ENCODE measurements at places on chromosomes 13 and 19.

DNA sequence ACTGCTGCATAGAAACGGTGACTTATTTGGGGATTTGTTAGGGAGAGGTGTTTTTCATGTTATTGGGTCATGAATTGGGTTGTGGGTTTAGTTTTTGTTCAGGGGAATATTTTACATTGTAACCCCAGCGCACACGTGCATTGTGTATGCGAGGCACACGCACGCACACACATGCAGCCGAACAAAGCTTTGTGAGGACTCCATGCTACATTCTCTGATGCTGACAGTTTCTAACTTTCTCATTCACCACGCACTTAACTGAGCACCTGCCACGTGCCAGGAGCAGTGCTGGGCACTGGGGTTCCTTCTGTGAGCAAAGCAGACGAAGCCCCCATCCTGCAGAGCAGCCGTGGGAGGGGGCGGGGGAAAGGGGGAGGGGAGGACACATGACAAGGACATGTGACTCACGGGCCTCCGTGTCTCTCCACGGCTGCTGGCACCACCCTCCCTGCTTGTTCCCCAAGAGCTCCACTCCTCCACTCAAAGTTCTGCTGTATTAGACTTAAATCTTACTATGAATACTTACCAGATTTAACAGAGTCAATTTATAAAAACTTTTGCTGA, 55.6 kb downstream of the SLC7A9 start:
- DNase-seq, result no peak

- no peak for DNase-seq
Measured at GRCh38 chr13:101829484-101829883, 377.0 kb downstream of the ITGBL1 start.

DNA sequence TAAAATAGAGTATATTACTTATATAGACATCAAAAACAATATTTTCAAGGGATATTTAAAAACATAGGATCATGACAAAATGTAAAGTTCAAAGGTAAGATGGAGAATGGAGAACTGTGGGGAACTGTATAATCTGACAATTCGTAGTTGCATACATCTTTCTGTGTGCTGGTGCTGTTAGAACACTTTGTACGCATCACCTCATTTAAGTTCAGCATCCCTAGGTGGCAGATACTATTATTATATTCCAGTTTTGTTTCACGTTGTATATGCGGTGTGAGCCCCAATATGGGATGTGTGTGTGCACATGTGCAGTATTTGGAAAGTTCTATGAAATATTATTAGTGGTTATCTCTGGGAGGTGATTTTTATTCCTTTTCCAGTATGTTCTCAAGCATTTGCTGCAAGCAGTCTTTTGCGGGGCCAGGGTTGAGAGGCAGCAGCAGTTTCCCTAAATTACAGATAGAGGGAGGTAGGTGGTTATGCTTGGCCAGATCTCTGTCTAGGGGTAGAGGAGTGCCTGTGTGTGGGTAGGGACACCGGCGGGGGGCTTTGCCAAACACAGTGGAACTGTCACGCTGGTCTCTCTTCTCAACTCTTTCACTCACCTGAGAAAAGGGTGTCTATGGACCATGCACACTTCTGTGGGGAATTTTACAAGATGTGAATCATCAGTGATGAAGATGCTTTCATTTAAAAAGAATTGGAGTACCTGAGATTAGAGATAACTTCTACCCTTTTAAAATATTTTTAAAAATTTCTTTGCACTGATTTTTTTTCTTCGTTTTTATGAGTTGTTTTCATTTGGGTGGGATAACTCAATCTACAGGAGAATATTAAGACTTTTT, 55.6 kb upstream of the ALOX5AP start:
- DNase-seq, result no peak

DNA sequence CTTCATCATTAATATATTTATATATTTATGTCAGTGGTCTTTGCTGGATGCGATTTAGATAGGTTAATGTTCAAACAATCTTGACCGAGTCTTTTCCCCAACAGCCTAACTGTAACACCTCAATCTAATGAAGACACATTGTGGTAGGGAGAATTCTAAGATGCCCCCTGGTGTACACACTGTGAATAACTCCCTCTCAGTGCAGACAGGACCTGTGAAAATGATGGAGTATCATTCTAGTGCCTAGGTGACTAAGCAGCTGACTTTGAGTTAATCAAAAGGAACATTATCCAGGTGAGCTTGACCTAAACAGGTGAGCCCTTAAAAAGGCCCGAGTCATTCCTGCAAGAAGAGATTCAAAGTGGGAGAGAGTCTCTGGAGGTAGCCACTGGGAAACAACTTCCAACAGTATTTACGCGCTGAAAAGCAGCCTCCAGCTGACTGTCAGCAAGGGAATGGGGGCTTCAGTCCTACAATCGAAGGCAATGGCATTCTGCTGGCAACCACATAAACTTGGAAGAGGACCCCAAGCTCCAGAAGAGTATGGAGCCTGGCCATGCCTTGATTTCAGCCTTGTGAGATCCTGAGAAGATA, 28.0 kb upstream of the KBTBD7 start:
- no peak for DNase-seq

DNA sequence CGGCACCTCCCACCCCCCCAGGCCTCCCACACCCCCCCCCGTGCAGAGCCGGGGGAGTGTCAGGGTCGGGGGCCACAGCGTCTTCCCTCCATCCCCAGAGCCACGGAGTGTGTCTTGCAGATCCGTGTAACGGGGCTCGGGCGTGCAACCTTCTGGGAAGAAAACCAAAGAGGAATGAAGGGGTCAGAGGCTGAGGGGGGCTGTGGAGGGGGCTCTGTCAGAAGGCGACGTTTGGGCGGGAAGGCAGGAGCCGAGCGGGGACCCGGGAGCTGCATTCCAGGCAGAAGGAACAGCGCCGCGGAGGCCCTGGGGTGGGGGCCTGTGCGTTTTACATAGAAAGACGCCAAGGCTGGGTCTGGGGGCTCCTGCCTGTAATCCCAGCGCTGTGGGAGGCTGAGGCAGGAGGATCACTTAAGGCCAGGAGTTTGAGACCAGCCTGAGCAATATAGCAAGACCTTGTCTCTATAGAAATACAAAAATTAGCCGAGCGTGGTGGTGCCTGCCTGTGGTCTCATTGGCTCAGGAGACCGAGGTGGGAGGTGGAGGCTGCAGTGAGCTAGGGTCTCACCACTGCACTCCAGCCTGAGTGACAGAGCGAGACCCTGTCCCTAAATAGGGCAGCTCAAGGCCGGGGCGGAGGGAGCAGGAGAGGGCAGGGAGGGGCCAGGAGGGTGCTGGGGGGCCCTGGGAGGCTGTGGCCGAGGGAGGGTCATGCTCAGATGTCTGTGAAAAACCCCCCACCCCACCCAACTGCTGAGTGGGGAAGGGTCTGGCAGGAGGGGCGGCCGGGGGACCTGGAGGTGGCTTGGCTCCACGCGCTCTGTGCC, 27.8 kb downstream of the ARID3A start:
- no peak for DNase-seq

Data from cortex of kidney (tissue), 1 donor.